ENCODE measurements at places on chromosomes 12 and 14. TPM values are rescaled to one million over a fixed set of nuclear protein-coding genes. Genes with fewer than 3 reads are reported as not detected.

The MTHFD1 gene
- 72.5 TPM for total RNA-seq

The SPIC gene
- not detected for total RNA-seq

The PDE6H gene
- total RNA-seq = not detected

The CCDC38 gene
- not detected for total RNA-seq

The NOC4L gene
- total RNA-seq = 25.9 TPM
